ENCODE measurements at places on chromosomes 5 and 9. TPM values are rescaled to one million over a fixed set of nuclear protein-coding genes. Genes with fewer than 3 reads are reported as not detected.
A peak's percentile ranks its signal among the peaks of the same experiment; 100 is the strongest.

Gene CRHBP
- total RNA-seq, result 6.4 TPM

Gene SLCO6A1
- total RNA-seq, result not detected

DNA sequence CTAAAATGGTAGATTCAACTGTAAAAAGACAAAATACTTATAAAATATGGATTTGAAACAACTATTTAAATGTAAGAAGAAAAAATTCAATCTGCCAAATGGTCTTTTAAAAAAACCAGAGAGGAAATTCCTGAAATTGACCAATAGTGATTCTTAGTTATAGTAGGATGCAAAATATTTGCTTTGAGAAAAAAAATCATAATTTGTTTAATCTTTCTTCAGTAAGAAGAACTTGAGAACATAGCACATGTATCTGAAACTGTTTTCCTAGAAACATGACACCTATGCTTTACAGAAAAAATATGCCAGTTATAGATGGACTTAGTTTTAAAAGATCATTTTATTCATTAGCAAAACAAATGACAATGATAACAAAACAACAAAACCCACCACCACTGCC is 186.9 kb upstream of the CD180 start:
- DNase-seq, result no peak

Gene NMUR2
- total RNA-seq, result not detected

GRCh38 chr9:3903906-3904305 is 378.1 kb upstream of the RFX3 start:
- no peak for DNase-seq

Gene KCNT1
- 7.0 TPM for total RNA-seq

DNA sequence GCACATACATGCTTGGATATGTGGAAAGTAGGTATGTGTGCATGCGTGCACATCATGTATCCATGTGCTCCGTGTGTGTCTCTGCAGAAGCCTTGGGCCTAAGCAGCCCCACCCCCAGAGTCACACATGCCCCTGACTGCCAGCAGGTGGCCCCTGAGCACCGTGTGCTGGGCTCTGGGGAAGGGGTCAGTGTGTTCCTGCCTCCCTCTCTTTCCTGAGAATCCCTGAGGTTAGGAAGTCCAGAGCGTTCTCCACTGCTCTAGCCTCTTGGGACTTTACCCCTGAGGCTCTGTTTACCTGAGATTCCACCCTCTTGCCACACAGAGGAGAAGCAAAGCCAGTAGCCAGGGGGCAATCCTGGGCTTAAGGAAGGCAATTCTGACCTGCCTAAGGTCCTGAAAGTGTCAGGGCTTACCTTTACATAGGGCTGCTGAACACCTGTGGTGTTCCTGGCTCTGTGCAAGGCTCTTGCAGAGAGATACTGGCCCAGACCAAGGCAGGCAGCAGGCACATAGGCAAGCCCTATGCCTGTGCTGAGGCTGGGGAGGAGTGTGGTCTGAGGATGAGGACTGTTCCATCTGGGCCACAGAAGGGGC is 207.3 kb downstream of the TMEM38B start:
- DNase-seq, result no peak

GRCh38 chr5:81052325-81052724 is 92.2 kb downstream of the RASGRF2 start:
- no peak for DNase-seq

- DNase-seq, result no peak
Observed at GRCh38 chr5:31531543-31531887, 378 bp downstream of the DROSHA start.

- DNase-seq, result no peak
Observed at GRCh38 chr5:98599016-98599415, 174.4 kb upstream of the RGMB start.

DNA sequence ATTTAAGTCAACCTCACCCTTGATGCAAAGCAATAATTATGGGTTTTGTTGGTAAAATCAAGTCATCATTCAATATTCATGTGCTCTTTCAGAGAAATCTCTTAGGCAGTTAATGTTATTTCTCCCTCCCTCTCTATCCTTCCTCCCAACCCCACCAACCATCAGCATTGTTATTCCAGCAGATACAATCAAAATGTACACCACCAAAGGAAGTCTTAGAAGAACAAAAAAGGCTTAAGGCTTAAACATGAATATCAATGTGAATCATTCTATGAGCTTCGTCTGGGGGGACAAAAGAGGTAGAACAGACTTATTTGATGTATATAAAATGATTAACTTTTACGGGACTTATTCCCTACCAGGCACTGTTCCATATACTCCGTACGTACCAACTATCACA is 404.4 kb downstream of the ARHGEF28 start:
- no peak for DNase-seq

Gene SLC6A3
- 0.40 TPM for total RNA-seq

- DNase-seq, result peak; percentile 20
Observed at GRCh38 chr9:112174965-112175795, at the start of gene SUSD1. Gene SUSD1, minus strand, starts transcription at chr9:112175297. Its CDS starts 62 bp downstream, at chr9:112175235.

DNA sequence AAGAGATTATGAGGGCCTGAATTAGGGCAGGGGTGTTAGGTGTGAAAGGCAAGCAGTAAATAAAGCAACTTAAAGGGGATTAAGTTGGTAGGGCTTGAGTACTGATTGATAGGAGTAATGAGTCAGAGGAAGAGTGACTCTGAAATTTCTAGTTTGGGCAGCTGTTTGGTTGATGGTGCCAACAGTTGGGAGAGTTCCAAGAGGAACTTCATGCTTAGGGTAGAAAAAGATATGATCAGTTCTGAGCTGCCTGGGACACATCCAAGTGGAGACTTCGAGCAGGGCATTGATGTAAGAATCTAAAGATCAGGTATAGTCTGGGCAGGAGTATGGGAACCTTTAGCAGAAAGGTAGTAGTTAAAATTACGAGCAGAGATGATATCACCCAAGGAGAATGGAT is 10.2 kb downstream of the MAMDC2 start:
- DNase-seq, result no peak

Gene GRHPR
- 138 TPM for total RNA-seq

GRCh38 chr9:116905171-116905588 is 218.1 kb downstream of the TRIM32 start:
- no peak for DNase-seq

- DNase-seq, result peak; percentile 57
Observed at GRCh38 chr9:2234371-2234893, 219.3 kb downstream of the SMARCA2 start.

- DNase-seq, result no peak
Observed at GRCh38 chr5:4011943-4012342, 416.3 kb downstream of the IRX1 start.

Gene ISL1
- total RNA-seq, result not detected

GRCh38 chr9:7165331-7165975 is 407.7 kb downstream of the KDM4C start:
- no peak for DNase-seq

GRCh38 chr5:180820788-180821321 is 18.2 kb upstream of the MGAT1 start:
- no peak for DNase-seq

DNA sequence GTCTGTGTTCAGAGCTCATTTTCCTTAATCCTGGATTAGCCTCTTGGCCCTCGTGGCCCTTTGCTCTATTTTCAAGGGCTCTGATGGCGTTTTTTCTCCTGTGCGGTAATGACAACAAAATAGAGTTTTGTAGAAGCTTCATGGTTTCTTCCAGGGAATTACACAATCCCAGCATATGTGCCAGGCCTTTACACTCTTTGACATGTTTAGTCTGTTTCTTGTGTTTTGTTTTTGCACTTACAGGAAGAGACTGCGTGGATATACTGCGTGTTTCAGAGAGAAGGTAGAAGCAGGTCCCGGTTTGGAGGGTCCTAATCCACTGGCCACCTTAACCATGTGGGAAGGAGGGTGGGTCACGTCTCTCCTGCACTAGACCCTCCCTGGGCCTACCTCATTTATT is 400.2 kb upstream of the IRX4 start:
- DNase-seq, result no peak

Gene MRPS2
- 33.1 TPM for total RNA-seq

GRCh38 chr5:165460911-165461310 is 1955.5 kb downstream of the MAT2B start:
- DNase-seq, result no peak

Gene RETREG1
- total RNA-seq, result 7.6 TPM

Gene FAM153A
- 5.2 TPM for total RNA-seq

GRCh38 chr5:151095341-151096000 is 14.6 kb upstream of the TNIP1 start:
- DNase-seq, result peak; percentile 82

DNA sequence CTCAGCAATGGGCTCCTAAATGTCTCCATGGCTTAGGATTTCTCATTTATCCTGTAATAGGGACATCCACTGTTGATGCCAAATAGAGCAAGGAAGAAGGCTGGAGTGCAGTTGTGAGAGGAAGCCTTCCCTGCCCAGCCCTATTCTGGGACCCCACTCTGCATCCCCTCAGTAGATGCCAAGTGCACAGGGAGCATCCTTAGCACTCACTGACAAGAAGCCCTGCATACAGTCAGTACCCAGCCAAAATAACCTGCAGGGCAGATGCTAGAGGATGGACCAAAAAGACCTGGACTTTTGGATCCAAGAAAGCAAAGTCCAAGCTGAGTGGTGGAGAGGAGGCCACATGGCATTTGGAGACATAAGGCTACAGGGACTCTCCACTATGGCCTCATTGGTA is 113.5 kb upstream of the SPOCK1 start:
- no peak for DNase-seq

- DNase-seq, result peak; percentile 62
Observed at GRCh38 chr9:131178382-131178781, 53.0 kb downstream of the NUP214 start.

- no peak for DNase-seq
Observed at GRCh38 chr9:27395484-27395921, 98.6 kb upstream of the EQTN start.

- DNase-seq, result no peak
Observed at GRCh38 chr5:53893626-53894025, 333.2 kb downstream of the NDUFS4 start.

Data from ovary (tissue), 10 donors.